Fibroblast of the conjunctiva (primary cell): ENCODE measurements at places on chromosomes 13 and 19.

DNA sequence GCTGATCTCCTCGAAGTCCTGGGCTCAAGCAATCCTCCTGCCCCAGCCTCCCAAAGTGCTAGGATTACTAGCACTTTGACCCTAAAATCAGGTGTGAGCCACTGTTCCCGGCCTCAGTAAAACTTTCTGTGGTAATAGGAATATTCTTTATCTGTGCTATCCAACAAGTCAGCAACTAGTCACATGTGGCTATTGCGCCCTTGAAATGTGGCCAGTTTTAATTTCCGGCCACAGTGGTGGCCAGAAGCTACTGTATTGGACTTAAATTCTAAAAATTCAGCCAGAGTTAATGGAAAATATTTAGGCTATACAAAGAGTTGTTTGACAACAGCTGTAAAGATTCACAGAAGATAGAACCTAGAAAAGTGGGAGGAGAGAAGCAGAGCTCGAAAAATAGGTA is 30.0 kb downstream of the KEAP1 start:
- no peak for DNase-seq

- DNase-seq = no peak
Observed at GRCh38 chr13:79810669-79811068, 329.7 kb downstream of the NDFIP2 start.

DNA sequence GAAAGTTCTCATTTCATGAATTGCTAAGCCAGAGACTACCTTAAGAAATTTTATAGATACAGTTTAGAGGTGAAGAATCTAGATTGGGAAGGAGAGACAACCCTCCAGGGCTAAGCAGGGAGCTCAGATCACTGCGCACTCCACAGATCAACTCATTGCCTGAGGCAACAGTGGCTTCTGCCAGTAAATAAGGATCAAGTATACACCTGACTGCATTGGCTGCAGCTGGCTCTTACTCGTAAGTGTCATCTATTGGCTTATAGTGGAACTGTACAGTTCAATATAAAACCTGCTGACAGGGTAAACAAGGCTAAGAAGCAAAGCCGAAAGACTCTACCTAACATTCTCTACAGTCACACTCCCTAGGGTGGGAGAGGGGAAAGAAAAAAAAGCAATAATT is 18.0 kb upstream of the C1QTNF9B start:
- DNase-seq = no peak

- DNase-seq = no peak
Observed at GRCh38 chr13:30978981-30979956, 46.8 kb downstream of the TEX26 start.

- DNase-seq = no peak
Observed at GRCh38 chr19:5154799-5155426, 185.7 kb downstream of the PTPRS start.

DNA sequence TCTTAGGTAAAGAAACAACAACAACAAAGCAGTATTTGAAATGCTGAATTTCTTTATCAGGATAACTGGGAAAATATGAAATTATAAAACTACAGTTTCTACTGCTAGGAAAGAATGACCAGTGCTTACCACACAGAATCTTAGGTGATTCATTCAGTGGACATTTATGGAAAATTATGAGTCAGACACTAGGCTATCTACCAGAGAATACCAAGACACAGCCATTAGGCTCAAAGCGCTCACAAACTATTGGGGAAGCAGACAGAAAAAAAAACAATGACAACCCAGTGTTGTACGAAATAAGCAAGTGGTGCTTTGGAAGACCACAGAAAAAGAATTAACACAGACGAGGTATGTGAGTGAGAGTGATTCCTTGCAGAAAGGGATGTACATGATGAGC is 1019.5 kb downstream of the PCDH9 start:
- peak; percentile 81 for DNase-seq

DNA sequence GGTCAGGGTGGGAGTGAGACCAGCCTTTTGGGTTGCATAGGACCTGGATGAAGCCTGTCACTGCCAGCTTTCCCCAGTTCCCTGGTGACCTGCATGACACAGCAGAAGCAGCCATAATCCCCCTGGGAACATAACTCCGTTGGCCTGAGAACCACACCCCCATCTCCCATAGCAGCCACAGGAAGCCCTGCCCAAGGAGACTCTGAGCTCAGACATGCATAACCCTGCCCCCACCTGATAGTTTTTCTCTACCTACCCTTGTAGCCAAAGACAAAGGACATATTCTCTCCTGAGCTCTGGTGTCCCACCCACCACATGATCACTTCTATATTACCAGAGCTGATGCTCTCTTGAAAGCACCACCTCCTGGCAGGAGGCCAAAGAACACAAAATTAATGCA is 413.5 kb upstream of the HTR2A start:
- DNase-seq = no peak

DNA sequence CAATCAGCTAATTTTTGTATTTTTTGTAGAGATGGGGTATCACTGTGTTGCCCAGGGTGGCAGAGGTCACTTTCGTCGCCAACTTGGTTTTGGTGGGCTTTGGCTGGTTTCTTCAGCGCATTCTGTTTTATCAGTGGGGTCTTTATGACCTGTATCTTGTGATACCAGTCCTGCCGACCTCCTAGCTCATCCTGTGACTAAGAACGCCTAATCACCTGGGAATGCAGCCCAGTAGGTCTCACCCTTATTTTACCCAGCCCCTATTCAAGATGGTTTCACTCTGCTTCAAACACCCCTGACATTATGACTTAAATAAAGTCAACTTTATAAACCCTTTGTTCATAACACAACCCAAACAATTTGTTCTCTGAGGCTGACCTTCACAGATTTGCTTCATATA is 3.0 kb upstream of the ZNF878 start:
- DNase-seq = no peak

DNA sequence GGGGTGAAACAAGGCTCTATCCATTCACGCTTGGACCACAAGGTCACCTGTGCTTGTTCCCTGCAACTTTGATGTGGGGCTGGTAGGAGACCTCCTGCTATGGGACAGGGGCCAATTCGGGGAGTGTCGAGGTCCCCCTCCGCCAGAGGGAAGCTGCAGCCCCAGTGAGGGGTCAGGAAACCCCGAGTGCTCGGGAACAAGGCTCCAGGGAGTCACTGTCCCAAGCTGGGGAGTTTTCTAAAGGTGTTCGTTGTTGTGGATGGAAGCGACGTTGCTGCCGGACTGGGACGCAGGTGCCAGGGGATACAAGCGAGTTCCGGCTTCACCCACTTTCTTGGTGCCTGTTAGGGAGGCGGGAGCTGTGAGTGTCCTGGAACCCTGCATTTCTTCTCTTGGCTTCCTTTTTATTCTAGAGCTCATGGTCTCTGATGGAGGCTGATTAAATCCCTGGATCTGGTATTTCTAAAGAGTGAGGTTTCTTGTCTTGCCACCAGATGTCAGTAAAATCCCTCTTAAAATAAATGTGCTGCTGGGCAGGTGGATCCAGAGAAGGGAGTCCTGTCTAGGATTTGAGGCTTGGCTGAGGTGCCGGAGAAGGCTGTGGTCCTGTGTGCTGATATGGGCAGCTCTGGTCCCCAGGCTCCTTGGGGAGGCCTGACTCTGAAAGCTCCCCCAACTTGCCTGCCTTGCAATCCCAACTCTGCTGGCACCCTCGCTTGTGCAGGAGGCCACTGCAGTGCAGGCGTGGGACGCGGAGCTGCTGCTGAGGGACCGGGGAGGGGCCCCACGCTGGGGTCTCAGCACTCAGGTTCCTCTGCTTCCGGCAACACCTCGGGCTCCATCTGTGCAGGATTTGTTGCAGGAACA is 153.9 kb downstream of the TEX29 start:
- peak; percentile 32 for DNase-seq

GRCh38 chr19:53879140-53880081 is 2.6 kb upstream of the PRKCG start:
- peak; percentile 89 for DNase-seq

GRCh38 chr13:105008604-105009003 is 1526.9 kb downstream of the EFNB2 start:
- DNase-seq = no peak

GRCh38 chr13:110268576-110269185 is 38.3 kb downstream of the COL4A1 start:
- no peak for DNase-seq

- no peak for DNase-seq
Observed at GRCh38 chr13:59247171-59247570, 916.6 kb downstream of the DIAPH3 start.

- DNase-seq = no peak
Observed at GRCh38 chr13:93004919-93005318, 221.7 kb upstream of the GPC6 start.

DNA sequence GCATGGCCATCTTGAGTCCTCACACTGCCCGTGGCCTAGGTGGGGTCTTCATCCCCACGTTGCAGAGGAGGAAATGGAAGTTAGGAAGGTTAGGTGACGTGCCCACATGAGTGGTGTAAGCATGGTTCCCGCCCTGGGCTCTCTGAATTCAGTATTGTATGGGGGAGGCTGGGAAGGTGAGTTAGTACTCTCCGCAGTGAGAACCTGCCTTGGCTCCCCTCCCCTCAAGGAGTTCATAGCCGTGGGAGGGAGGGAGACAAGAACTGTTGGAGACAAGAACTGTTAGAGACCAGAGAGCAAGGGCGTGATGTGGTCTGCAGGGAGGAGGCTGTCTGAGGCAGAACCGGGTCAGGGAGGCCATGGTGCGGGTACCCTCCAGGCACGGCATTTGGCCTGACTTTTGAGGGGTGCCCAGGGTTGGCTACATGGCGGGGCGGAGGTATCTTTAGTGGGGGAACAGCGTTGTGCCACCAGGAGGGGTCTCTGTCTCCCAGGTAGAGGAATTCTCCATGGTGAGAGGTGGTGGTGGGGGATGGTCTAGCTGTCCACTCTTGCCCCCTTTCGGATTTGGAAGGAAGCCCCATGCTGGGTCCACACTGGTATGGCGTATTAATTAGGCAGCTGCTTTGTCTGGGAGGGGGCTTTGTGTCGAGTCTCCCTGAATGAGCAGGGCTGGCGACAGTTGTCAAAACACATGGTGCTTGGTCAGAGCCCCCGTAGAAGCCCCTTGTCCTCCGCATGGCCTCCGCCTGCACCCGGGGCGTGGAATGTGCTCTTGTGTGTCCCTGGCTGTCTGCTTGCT is 45.8 kb downstream of the CAPN12 start:
- DNase-seq = no peak

DNA sequence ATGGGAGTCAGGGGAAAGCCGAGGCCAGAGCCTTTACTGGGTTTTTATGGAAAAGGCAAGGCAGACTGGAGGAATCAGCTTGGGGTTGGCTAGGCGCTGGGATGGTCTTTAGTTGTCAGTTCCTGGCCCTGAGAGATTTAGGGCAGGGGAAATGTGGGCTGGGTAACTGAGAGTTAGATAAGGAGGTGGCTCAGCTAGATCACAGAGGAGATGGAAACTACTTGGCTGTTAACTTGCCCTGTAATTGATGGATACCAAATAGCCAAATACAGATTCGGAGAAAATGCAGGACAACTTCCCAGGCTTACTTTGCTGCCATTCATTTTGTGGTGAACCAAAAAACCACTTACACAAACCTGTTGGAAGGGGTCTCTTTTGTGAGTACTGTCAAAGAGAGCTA is 54.0 kb downstream of the LRCH1 start:
- DNase-seq = no peak

DNA sequence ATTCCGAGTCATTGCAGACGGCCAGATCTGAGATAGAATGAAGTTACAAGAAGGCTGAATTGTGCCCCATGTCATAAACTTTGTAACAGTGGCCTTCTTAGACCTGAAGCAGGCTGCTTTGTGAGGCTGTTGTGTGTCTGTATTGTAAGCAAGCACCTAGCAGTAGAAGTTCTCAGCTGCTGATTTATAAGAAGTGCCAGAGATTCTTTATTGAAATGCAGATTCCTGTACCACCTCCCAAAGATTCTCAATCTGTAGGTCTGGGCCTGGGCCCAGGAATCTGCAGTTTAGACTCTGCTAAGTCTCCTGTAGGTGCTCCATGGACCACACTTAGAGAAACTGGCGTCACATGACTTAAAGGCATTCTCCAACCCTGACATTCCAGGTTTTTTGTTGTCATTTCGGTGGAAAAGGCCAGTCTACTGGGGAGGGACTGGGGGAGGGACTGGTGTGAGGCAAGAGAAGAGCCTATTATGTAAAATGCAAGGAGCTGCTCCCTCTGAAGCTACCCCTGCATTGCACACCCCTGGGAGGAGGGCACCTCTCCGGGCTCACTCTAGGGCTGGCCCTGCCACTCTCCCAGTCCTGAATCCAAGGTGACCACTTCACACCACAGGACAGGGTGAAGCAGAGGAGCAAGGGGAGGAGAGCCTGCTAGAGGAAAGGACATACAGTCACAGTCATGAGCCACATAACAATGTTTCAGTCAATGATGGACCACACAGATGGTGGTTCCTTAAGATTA is 769 bp upstream of the TMEM272 start:
- no peak for DNase-seq

GRCh38 chr13:112253631-112254030 is 122.5 kb upstream of the SPACA7 start:
- DNase-seq = no peak

DNA sequence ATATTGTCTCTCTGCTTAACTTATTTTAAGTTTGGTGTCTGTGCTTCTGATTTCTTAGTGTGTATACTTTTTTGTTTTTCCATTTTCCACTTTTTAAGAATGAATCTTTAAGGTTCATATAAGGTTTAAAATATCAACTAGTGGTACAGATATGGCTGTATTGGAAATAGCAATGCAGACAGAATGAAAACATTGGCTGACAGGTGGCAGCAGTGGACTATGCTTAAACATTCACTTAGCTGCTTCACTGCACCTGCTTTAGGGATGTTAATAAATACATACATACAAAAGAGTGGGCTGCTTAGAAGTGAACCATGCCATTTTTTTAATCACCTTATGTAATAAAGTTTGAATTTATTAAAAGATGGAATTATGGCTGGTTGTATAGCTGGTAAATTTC is 27.3 kb downstream of the TM9SF2 start:
- no peak for DNase-seq

GRCh38 chr19:42113641-42114348 is 18.5 kb downstream of the POU2F2 start:
- DNase-seq = peak; percentile 71

- peak; percentile 31 for DNase-seq
Observed at GRCh38 chr19:19145684-19146608, 7.7 kb upstream of the TMEM161A start.

DNA sequence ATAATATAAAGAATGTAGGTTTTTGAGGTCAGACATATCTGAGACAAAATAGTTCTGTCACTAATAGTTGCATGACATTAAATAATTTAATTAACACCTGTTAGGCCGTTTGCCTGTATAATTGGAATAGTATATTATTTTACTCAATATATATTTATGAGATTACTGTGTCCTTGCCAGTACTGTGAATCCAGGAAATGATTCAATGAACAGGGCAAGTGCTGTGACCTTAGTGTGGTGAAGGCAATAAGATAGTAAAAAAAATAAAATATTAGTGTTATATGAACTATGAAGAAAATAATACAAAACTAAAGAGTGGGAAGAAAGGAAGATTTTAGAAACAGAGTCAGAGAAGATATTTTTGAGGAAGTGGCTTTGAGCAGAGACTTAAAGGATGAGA is 403.7 kb downstream of the PCDH9 start:
- no peak for DNase-seq

- no peak for DNase-seq
Observed at GRCh38 chr19:18992696-18993095, 40.6 kb downstream of the SUGP2 start.

DNA sequence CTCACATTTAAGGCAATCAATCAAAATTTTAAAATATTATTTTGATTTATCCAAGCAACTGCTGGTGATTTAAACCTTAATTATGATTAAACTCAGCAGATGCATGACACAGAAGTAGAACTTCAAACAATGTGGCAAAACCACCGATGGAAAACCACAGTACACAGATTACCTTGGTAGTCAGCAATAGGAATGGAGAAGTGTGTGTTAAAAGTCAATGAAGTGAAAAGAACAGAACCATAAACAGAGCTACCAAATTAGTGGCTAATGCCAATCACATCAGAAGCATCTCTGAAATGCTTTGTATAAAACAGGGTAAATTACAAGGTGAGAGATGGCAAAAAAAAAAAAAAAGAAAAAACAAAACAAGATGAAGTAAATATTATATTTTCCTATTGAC is 31.2 kb downstream of the KATNAL1 start:
- no peak for DNase-seq
